ENCODE measurements at places on chromosomes 16 and 17. TPM values are rescaled to one million over a fixed set of nuclear protein-coding genes. Genes with fewer than 3 reads are reported as not detected.

LDHD gene
- 0.82 TPM for total RNA-seq

TMEM92 gene
- total RNA-seq: 0.39 TPM

GGT6 gene
- total RNA-seq: not detected

ARHGAP44 gene
- 0.21 TPM for total RNA-seq

DNA sequence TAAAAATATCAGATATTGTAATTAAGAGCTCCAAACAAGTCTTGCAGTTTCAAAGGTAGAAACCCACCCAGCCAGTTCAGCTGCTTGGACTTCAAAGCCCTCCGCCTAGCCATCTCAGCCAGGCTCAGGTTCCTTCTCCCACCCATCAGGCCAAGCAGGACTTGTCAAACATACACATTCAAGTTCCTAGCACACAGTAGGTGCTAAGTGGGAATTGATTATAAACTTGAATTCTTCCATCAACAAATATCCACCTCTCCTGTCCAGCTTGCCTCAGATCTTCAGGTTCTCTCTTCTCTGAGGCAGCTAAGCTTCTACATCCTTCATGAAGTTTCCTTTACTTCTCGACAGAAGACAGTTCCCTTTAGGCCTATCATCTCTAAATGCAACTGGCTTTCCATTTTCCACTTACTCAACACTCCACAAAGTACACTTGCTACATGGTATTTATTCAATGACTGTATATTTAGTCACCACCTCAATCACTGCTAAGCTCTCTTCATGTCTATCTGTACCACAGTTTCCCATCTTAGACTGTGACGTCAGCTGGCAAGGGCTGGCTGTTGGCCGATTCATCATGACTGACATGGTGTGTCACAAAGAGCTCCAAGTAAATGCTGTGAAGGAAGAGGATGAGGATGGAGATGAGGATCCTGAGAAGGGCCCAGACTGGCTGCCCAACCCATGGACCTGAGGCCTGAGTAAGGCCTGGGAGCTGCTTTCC is 13.3 kb upstream of the COG7 start:
- no peak for DNase-seq

DNA sequence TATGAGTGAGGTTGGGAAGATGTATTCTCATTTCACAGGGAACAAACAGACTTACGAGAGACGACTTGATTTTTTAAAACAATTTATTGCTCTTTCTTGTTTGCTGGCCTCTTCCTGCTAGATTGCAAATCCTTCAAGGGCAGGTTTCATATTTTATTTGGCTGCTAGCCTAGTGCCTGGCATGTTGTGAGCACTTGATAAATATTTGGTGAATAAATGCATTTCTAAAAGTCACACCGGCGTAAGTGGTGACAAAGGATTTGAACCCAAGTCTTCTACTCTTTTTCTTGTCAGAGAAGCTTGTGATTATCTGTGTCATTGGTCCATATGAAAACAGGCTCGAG is 1.4 kb downstream of the WWP2 start:
- no peak for DNase-seq

DNA sequence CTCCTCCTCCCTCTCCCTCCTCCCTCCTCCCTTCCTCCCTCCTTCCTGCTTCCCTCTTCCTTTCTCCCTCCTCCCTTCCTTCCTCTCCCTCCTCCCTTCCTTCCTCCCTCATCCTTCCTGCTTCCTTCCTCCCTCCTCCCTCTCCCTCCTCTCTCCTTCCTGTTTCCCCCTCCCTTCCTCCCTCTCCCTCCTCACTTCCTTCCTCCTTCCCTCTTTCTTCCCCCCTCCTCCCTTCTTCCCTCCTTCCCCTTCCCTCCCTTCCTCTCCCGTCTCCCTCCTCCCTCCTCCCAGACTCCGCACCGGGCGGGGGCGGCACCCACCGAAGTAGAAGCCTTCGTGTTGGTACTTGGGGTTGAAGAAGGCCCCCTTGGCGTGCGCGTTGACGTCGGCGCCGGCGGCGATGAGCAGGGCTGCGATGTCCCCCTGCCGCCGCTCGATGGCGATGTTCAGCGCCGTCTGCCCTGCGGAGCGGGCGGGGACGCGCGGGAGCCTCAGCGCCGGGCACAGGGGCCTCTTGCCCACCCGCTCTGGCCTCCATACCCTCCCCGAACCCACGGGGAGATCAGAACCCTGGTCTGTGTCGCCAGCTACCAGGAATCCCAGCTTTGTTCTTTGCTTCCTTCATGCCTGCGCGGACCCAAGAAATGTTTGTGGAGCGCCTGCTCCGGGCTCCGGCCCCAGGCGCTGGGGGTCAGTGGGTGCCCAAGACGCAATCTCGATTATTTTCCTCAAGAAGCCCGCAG is 22.2 kb downstream of the TRPV3 start:
- no peak for DNase-seq
